Activated T-cell treated with anti-CD3 and anti-CD28 coated beads, Interleukin-2, amount 50 U/mL, for 1 hour (primary cell): ENCODE measurements at places on chromosomes 16 and 17.
A peak's percentile ranks its signal among the peaks of the same experiment; 100 is the strongest.

- DNase-seq: no peak
Observed at GRCh38 chr16:75181630-75182029, 25.3 kb downstream of the CTRB2 start.

DNA sequence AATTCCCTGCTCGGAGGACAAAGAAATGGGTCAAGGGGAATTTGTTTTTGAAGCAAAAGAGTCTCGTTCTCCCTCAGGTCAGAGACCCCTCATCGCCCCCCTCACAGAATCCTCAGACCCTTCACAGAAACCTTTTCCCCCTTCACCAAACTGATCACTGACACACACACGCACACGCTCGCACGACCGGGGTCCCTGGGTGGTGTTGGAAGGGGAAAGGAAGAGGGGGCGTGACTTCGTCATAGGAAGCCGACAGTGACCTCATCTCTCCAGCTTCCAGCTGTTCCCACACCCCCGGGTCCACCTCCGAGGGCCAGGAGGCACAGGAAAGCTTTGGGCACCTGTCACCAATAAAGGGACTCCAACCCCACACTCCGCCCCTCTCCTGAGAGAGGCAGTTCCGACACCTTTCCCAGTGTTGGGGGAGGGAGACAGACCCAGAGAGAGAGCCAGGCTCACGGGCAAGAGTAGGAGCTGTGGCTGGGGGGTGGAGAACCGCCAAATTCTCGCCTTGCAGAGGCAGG is 1.2 kb downstream of the ASGR1 start:
- no peak for DNase-seq

GRCh38 chr17:69692171-69692570 is 277.7 kb downstream of the MAP2K6 start:
- no peak for DNase-seq

DNA sequence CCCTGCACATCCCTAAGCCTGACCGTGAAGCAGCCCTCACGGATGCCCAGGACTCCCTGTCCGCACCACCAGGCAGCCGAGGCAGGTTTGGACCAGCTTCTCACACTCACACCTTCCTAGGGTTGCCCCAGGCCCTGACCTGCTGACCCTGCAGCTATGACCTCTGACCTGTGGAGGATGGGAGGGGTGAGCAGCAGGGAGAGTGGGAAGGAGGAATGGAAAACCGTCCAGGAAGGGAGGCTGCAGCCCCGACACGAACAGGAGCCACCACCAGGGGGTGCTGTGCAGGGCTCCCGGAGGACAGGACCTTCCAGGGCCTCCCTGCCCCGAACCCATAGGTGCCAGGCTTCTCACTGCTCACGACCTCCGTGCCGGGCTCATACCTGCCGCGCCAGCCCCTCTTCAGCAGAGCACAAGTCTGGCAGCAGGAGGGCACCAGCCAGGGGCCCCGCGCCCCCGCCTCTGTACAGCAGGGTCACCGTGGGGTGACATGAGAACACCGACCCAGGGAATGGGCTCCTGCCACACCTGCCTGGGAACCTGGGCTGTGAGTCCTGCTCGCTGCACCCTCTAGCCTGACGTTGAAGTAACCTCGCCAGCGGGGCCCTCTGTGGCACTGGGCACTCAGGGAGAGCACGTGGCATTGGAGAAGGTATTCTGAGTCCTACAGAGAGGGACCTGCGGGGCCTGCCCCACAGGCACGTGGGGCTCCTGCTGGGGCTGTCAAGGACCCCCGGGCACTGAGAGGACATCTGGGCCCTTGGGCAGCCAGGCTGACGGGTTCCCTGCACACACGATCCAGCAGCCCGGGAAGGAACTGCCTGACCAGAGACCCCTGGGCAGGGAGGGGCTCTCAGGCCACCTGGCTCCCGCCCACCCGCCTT is 37.6 kb downstream of the CTU2 start:
- peak; percentile 80 for DNase-seq

- DNase-seq: no peak
Observed at GRCh38 chr16:81610144-81610842, 165.7 kb downstream of the CMIP start.

- DNase-seq: no peak
Observed at GRCh38 chr17:75447951-75448856, 8.2 kb upstream of the TMEM94 start.

DNA sequence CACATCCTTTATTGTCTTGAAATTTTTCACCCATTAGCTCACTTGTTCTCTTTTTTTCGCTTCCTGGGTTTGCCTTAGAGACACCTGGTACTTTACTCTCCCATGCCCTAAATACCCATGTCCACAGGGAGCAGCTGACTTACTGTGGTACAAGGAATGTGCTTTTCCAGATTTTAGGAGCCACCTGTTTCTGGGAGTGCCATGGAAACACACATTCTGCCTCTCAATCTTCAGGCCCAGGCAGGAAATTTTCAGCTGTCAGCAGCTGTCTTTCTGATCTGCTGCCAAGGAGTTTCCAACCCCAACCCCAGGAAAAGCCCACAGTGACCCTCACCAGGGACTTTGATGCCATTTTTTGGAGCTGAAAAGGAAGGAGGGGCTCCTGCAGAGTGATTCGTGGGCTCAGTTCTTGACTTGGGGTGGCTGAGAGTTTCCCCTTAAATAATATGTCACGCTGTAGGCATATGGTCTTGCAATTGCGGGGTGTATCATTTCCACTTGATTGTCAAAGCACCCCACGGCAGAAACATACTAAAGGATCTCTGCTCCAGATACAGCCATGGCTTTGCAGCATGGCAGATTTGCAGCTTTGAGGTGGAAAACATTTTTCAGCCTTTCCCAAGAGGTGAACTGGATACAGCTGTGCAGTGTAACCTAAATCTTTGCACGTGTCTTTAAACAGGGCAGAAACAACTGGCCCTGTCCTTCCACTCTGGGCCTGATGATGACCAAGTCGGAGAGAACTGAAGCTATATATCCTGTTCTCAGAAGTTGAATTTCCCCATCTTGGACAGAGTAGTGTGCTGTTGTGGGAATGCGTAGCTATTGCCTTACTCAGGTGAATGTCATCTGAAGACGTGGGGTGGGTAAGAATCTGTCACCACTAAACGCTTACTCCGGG is 19.2 kb downstream of the RBFOX1 start:
- no peak for DNase-seq

GRCh38 chr17:10226930-10227695 is 28.7 kb upstream of the GAS7 start:
- DNase-seq: peak; percentile 56

DNA sequence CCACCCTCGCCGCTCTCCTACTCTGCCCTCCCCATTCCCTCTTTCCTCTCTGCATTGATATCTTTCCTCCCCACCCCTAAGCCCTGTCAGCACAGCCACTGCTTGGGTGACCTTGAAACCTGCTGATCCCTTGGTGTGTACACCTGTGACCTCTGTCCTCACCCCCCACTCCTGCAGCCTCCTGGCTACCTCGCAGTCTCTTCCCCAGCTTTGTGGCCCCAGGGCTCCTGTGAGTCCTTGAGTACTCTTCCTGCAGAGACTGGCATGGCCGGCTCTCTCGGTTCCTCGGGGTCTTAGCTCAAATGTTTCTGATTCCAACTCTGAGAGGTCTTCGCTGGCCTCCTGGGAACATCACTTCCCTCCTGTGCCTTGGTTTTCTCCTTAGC is 31.7 kb downstream of the ADCY7 start:
- DNase-seq: no peak

GRCh38 chr17:15971098-15971678 is 26.3 kb downstream of the ADORA2B start:
- DNase-seq: no peak
